Renal cortex interstitium (tissue), 15 donors: ENCODE measurements at places on chromosomes 2 and 18. TPM values are rescaled to one million over a fixed set of nuclear protein-coding genes. Genes with fewer than 3 reads are reported as not detected.
A peak's percentile ranks its signal among the peaks of the same experiment; 100 is the strongest.

DNA sequence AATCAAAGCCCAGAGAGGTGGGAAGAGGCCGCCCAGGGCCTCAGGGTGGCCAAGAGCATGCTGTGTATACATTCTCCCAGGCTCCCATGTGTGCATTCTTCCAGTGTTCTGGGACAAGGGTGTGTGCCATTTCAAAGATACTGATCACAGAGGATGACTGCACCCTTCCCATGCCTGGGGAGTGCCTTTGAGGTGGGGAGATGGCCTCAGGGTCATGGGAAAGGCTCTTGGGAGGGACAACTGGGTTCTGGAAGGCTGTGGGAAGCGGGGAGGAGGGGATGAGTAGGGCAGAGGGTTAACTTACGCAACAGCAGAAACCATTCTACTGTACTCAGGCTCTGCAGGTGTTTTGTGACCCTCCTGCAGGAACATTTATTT is 40.9 kb downstream of the KLHL29 start:
- no peak for DNase-seq

- no peak for DNase-seq
Observed at GRCh38 chr2:21249367-21249766, 125.6 kb downstream of the TDRD15 start.

DNA sequence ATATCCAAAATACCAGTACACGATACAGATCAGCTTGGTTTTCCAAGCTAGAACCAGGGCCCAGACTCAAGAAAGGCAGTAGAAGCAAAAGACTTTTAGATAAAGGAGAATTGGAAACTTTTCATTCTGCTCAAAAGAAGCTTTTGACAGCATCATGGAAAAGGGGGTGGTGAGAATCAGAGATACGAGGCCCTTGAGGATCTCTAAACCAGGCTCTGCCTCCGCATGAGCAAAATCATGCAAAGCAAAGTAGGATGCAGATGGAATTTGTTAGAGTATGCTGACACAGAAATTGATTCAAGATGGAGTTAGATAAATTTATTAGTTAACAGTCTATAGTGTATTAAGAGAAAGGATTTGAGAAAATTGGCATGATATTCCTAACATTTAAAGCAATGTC is 39.8 kb downstream of the FAM98A start:
- no peak for DNase-seq

DNA sequence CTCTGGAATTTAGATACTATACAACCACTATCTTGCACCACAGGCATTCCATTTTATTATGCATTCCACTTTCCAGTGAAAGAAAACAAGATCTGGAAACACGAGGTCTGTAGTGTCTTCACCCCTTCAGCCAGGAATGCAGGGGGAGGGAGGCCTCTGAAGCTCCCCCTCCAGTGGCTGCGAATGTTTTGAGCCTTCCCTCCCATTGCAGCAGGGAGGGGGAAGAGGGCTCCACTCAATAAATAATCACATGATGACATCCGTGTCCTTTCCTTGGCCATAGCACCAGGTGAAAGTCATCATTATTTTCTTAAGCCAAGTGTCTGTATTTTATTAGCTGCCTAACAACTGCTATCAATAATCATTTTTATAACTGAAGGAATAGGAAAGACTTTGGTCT is 38.6 kb downstream of the ALPK2 start:
- peak; percentile 77 for DNase-seq

GRCh38 chr2:127054604-127054930 is 52.4 kb downstream of the BIN1 start:
- DNase-seq = no peak

- DNase-seq = peak; percentile 33
Observed at GRCh38 chr2:38075507-38076151, at the start of gene CYP1B1. CYP1B1 (minus strand) TSS chr2:38076151; CDS start chr2:38075388, 763 bp downstream.

DNA sequence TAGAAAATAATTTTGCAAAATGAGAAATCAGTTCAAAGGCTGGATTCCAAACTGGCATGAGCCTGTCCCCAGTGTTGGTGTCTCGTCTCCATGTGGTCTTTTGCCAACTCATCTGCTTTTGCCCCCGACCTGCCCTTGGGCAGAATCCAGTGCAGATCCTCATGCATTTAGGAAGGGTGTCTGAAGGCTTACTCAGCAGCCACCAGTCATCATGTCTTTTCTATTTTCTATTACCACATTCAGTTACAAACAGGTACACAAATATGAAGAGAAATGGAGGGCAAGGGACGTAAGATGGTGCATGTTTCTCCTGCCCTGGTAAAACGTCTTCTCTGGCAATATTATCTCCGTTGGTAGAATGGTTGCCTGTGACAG is 43.5 kb downstream of the E2F6 start:
- DNase-seq = no peak

GRCh38 chr2:210188190-210188589 is 17.0 kb upstream of the KANSL1L start:
- DNase-seq = no peak

GRCh38 chr2:156430980-156431358 is 5.2 kb upstream of the GPD2 start:
- DNase-seq = no peak

DNA sequence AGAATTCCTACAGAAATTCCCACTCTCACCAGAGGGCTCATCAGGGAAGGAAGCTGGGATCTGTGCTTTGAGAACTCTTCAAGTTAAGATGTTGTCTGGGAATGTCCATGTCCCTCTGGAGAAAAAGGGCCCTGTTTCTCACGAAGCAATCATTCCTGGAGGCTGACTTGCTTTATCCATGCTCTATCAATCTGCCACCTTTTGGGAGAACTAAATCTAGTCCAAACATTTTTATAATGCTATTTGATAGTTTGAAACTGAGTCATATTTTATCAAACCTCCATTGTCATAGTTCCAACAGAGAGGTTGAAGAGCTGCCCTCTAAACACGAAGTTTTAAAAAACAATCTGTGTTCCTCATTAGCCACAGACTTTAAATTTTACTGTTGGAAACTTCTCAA is 219.2 kb downstream of the MTX2 start:
- no peak for DNase-seq

DNA sequence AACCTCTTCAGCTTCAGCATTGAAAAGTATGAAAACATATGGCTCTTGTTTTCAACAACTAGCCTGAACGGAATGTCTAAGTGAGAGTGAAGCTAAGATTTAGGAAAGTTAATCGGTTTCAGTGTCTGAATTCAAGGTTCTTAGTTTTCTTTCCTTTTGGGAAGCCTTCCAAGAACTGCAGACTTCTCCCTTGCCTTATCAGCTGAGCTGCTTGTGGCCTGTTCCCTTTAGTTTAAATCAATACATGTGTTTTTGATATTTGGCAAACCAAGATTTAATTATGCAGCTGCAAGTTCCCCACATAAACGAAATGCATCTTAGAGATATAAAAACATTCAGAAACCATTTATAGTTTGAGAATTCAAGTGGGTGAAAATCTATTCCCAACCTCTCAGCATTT is 274.3 kb upstream of the NRP2 start:
- DNase-seq = peak; percentile 7

- DNase-seq = no peak
Observed at GRCh38 chr2:154551649-154552048, 146.8 kb upstream of the KCNJ3 start.

- no peak for DNase-seq
Observed at GRCh38 chr2:121550669-121551068, 20.0 kb downstream of the RNU4ATAC start.

GRCh38 chr18:44197832-44198611 is 482.7 kb upstream of the SETBP1 start:
- no peak for DNase-seq

GRCh38 chr18:10748641-10749040 is 222.8 kb downstream of the NAPG start:
- DNase-seq = no peak

- DNase-seq = no peak
Observed at GRCh38 chr2:203772456-203773165, 66.2 kb downstream of the CD28 start.

DNA sequence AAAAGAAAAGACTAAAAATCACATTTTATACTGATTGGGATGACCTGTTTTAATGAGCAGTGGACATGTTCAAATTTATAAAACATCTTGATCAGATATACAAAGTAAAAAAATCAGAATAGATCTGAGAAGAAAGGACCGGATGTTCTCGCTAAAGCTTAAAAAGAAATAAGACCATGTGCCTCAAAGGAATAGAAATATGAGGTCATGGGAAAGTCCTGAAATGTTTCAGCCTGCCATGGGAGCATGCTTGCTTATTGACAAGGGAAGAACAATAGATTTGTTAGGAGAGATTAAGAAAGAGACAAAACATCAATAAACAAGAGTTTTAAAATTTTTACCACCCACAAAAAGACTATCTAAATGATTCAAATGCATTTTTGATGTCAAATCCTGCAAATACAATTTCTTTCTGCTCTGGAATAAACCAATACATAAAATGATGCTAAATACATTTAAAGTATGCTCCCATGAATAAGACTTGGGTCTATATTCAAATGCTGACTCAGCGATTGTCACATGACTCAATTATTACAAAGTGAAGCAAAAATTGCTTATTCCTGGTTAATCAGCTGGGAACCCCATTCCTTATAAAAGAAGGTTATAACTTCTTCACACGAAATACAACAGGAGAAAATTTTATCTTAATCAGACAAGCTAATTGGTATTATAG is 633.9 kb upstream of the PKDCC start:
- DNase-seq = no peak

- DNase-seq = no peak
Observed at GRCh38 chr2:190794790-190795189, 85.8 kb upstream of the GLS start.

DNA sequence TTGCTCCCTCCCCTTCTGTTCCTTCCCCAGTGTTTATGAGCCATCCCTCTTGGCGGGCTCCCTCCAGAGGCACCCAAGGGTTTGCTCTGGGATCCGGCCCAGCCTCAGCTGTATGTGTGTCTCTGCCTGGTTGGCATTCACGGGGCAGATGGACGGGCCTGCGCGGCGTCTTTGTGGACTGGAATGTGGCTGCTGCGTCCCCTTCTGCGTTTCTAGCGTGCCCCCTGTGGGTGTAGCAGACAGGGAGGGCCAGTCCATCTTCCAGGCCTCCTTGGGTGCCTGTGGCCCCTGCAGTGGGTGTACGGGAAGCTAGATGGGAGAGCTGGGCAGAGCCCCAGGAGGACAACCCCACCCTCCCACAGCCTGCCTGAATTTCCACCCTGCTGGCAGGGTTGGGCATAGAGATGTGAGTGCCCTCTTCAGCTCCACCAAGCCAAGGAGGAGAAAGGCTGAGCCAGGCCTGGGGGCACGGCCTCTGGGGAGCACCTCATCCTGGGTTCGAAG is 15.7 kb downstream of the GPC1 start:
- no peak for DNase-seq

DNA sequence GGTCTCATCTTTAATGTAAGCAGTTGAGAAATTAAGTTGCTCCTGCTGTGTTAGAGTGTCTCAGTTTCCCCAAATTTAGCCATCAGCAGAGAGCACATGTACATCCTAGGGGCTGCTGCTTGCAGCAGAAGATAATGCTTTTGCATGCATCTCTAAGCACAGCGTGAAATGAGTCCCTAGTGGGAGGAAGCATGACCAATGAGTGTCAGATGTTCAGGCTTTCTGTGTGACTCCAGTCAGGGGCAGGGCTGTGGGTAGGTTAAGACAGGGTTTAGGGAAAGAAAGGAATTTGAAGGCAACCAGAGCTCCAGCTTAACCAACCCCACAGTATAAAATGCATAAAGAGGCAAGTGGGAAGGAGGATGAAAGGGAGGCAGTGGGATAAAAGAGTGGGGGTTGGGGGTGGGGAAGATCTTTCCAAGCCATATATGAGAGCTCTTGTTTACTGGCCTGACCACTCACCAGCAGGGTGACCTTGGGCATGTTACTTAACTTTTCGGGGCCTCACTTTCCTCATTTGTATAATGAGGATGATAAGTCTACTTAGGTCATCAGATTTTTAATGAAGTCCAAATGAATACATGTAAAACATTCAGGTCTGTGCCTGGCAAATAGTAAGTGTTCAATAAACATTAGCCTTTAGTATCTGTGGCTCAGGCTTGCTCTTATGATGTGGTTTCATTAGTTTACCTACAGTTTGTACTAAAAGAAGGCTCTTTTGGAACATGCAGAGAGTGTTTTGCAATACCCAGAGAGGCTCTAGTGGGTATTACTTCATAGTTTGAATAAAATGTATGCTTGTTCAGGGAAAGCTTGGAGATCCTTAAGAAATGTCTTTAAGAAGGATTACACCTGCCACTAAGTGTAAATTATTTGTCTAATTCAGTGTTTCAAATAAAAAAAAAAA is 42.7 kb upstream of the PELI1 start:
- DNase-seq = no peak

DNA sequence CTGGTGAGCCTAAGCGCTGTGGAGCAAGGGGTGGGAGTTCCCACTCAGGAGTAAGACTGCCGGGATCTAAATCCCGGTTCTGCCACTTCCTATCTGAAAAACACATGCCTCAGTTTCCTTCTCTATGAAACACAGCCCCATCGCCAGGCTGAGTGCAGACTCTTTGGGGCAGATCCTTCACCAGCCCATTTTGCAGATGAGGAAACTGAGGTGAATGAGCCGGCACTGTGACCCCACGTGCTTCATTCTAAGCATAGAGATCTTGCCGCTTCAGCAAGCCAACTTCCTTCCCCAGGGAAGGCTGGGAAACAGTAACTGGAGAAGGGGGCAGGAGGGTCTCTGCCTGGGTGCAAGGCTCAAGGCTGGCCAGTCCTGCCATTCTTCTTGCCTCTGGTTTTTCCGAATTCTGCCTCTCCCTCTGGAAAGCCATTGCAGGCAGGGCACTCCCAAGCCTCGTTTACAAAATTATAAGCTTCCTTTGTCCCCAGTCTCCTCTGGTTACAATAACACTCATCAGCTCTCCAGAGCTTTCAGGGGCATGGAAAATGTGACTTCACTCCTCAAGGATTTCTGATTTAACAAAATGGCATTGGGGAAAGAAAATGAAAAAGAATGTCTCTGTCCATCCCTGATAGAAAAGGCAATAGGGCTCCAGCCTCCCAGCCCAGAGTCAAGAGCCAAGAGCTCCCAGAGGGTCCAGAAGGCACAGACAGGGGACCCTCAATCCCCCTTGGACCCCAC is 249.2 kb downstream of the TNS1 start:
- no peak for DNase-seq

- DNase-seq = no peak
Observed at GRCh38 chr2:219611866-219612576, 14.4 kb downstream of the STK11IP start.

DNA sequence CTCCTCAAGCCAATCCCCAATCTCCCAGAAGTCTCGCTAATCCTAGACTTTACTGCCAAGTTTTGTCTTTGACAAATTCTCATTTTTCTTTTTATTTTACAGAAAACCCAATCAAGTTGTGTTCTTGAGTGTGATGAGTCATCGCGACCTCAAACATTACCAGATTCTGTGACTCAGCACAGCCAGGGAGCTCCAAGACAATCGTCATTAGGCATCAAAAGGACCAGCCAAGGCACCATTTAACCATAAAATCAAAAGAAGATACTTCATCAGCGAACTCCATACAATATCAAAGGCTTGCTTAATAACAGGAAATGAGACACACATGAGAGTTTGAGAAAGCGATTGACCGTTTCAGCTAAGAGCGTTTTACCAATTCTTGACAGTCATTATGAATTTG is 146.2 kb upstream of the AGAP1 start:
- no peak for DNase-seq

- no peak for DNase-seq
Observed at GRCh38 chr2:99512181-99512591, 22.4 kb upstream of the REV1 start.

GRCh38 chr2:10188729-10189305 is 66.3 kb downstream of the RRM2 start:
- DNase-seq = no peak

The MARCO gene
- not detected for polyA plus RNA-seq

The CNRIP1 gene
- 19.0 TPM for polyA plus RNA-seq

The RIT2 gene
- 0.09 TPM for polyA plus RNA-seq

The SRBD1 gene
- polyA plus RNA-seq = 20.8 TPM

The PPP1CB gene
- 181 TPM for polyA plus RNA-seq

The DSG2 gene
- polyA plus RNA-seq = 52.9 TPM

The ERFE gene
- polyA plus RNA-seq = 10.2 TPM

The PDIA6 gene
- 363 TPM for polyA plus RNA-seq

The CAPN14 gene
- 0.12 TPM for polyA plus RNA-seq
